T follicular helper cell (primary cell): ENCODE measurements at places on chromosomes 13 and 19.

- DNase-seq, result no peak
Measured at GRCh38 chr13:47621931-47622330, 379.1 kb downstream of the SUCLA2 start.

DNA sequence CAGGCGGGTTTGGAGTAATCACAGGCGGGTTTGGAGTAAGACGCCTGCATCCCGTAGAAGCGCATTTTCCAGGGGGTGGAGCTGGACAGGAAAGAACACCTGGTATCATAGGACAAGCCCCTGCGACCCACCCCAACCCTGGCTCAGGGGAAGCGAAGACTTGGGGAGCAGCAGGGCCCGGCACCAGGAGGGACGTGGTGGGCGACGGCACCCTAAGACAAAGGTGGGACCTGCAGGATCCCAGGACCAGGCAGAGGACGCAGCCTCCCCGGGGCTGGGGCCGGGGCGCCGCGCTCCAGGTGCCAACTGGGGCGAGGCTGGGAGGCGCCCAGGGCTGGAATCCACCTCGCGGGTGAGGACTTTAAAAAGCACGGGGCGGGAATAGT lies 520 bp downstream of the ZNF600 start:
- no peak for DNase-seq

DNA sequence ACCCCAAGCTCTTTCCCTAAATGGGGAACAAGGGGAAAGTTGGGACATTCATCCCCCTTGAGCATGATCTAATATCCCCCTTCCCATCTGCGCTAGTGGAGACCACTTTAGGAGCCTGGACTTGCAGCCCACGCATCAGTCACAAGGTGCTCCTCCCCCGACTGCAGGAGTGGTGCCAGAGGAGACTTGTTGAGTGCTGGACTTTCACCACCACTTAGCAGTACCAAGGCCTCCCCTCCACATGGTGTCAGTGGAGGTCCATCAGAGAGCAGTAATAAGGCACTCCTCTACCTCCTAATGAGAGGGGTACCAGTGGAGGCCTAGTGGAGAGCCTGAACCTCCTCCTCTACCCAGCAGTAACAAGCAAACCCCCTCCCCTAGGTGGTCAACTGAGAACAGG lies 22.5 kb downstream of the CAB39L start:
- DNase-seq, result no peak

- DNase-seq, result no peak
Measured at GRCh38 chr13:98252931-98253470, 75.9 kb upstream of the RNF113B start.

DNA sequence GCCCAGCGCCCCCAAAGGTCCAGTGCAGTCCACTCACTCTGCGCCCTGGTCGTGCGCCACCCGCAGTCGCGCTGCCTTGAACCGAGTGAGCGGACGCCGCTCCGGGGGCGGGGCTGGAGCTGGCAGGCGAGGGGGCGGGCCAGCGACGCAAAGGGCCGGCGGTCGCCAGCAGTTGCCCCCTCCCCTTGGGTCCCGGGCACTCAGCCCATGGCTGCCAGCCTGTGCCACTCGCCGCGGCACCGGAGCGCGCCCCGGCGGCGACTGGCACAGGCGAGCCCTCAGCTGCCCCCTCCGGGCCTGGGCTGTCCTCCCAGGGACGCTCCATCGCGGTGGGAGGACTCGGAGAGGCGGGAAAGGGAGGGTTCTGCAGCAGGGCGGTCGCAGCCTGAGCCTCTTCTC lies at the start of gene S1PR5:
Gene S1PR5, minus strand, starts transcription at position 87 of the 399 bp plus-strand sequence. CDS start 2,436 bp downstream, outside the sequence.
- no peak for DNase-seq

- no peak for DNase-seq
Measured at GRCh38 chr13:109114162-109114561, 484.8 kb downstream of the MYO16 start.

DNA sequence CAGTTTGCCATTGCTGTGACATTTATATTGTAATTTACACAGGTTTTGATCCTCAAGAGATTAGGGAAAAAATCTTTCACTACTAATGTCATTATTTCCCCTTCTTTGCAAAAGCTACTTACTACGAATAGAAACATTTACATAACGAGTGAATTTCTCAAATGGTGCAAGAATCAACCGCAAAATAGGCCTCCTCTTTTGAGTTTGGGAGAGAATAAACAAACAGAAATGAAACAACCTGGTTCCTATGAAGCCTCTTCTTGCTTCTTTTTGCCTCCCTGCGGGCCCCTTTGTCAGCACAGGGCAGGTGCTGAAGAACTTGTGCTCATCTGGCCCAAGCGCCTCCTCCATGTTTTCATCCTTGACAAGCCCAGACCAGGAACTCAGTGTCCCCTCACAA lies 10.1 kb upstream of the GJA3 start:
- DNase-seq, result no peak

GRCh38 chr13:89966524-89966923 lies 1381.0 kb upstream of the MIR17HG start:
- no peak for DNase-seq

GRCh38 chr13:27353166-27353583 lies 71.2 kb upstream of the GTF3A start:
- DNase-seq, result no peak

DNA sequence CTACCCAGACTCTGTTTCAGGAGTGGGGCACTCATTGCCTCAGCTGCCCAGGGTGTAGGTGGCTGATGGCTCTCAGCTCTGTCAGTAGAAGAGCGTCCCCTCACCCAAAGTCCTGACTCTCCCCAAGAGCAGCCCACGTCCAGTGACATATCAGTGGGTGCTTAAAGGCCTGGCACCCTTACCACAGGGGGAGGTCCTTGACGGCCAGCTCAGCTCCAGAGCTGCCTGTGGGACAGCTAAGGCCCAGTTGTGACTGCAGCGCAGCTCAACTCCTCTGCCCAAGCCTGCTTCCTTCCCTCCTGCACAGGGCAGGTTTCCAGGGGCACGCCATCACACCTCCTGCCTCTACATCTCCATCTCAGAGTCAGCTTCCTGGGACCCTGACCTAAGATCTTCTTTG lies 32.4 kb downstream of the GRIK5 start:
- DNase-seq, result no peak

- no peak for DNase-seq
Measured at GRCh38 chr19:2180881-2181632, 17.3 kb downstream of the DOT1L start.

GRCh38 chr13:58542530-58542929 lies 911.0 kb downstream of the PCDH17 start:
- DNase-seq, result no peak

GRCh38 chr19:50377051-50377461 lies 799 bp downstream of the NR1H2 start:
- peak; percentile 57 for DNase-seq

DNA sequence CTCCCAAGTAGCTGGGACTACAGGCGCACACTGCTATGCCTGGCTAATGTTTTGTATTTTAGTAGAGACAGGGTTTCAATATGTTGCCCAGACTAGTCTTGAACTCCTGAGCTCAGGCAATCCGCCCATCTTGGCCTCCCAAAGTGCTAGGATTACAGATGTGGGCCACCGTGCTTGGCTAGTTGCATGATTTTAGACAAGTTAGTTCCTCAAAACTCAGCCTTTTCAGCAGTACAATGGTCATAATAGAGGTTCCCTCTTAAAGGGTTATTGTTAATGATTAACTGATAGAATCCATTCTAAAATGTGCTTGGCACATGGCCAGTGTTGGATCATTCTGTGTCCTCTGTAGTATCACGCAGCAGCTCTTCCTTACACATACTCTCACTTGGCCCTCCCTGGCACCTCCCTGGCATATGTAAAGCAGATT lies 19.5 kb upstream of the IFT88 start:
- no peak for DNase-seq

DNA sequence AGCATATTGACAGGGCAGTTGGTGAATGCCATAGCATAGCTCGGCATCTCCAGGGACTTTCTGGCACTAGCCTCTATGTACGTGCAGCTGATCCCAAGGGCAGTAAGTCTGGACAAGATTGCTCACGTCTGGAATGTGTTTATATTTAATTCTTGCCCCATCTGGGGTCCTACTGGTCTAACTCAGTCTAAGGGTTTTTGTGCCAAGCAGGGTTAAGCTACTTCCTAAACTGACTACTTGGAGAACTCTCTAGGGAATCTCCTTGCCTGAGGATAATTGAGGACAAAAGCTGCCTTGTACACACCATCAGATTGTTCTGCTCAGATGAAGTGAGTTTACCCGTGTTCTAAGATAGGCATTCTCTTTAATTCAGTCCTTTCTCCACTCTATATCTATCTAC lies 358.1 kb downstream of the MYO16 start:
- no peak for DNase-seq

DNA sequence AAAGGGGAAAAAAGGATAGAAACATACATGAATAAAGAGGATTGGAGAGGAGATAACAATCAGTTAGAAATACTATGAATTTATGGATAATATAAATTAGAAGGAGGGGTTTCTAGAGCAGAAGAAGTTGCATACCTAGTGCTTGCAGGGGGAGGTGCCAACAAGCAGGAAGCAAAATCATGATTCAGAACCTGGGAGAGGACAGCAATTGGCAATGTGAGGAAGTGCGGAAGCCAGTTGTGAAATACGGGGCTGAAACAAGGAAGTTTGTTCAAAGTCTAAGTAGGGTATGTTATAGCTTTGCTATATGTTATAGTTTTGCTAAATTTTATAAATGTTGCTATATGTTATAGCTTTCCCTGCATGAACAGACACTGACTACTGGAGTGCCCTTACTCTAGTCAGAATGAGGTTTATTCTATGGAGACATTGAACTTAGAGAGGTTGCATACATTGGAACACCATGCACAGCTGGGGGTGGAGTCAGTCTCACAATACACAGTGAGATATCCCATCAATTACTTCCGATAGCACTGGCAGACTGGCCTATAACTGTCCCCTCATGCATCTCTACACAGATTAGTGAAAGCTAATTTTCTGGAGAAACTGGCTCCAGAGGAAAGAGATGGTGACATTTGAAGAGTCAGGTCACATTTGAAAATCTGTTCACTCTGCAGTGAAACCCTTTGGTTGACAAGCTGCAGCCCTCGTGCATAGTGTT lies 92.1 kb downstream of the GPC6 start:
- DNase-seq, result no peak

DNA sequence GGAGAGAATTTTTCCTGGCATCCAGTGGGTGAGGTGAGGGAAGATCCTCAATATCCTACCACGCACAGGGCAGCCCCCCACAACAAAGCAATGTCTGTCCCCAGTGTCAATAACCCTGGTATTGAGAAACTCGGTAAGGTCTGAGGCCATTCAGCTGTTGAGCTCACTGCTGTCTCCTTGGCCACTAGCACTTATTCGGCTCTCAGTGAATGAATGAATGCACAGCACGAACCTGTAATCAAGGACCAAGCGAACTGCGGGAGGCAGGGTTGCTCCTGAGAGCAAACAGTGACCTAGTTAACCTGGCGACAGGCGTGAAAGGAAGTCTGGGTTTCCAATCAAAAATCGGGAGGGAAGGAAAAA lies 640 bp downstream of the ZSCAN5A start:
- DNase-seq, result no peak

- DNase-seq, result no peak
Measured at GRCh38 chr19:5498830-5499550, 43.8 kb downstream of the ZNRF4 start.

DNA sequence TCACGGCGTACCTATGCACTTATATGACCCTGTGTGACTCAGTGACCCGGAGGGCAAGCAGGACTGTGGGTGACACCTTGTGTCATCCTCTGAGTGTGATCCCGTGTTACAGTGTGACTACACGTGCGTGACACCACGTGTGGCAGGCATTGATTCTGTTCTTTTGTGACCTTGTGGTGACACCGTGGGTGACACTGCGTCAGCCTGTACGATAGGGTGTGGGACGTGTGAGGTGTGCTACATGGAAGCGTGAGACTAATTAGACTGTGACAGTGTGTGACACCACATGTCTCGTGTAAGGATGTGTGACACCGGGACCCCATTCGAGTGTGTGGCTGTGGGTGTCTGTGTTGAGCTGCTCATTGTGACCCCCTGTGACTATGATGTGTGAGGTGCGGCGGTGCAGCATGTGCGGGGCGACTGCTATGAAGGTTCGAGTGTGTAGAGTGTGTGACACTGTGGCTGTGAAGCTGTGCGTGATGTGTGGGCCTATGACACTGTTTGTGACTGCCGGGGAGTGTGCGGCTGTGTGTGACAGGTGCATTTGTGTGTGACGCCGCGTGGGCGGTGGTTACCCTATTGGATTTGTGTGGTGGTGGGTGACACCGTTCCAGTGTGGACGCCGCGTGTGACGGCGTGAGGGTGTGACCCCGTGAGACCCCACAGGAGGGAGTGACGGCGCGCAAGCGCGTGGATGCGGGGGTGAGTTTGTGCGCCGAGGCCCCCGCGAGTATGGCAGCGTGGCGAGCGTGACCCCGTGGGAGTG lies 399 bp upstream of the SPTBN4 start:
- DNase-seq, result peak; percentile 56

- DNase-seq, result no peak
Measured at GRCh38 chr19:4075373-4075772, 8.7 kb upstream of the ZBTB7A start.

DNA sequence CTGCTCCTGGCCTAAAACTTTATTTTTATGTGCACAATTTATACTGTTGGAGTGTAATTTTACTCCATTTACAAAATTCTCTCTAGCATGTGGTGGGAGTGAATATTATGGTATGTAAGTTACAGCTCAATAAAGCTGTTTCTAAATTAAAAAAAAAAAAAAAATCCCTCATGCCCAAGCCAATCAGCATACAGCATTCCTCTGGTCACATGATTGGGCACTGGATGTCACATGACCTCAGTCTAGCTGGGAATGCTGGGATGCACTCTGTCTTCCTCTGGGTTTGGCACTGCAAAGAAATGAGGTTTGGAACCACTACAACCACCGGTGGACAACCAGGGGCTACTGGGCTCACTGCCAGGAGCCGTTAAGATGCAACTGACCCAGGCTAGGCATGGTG lies 67.6 kb downstream of the ZNF557 start:
- DNase-seq, result no peak

DNA sequence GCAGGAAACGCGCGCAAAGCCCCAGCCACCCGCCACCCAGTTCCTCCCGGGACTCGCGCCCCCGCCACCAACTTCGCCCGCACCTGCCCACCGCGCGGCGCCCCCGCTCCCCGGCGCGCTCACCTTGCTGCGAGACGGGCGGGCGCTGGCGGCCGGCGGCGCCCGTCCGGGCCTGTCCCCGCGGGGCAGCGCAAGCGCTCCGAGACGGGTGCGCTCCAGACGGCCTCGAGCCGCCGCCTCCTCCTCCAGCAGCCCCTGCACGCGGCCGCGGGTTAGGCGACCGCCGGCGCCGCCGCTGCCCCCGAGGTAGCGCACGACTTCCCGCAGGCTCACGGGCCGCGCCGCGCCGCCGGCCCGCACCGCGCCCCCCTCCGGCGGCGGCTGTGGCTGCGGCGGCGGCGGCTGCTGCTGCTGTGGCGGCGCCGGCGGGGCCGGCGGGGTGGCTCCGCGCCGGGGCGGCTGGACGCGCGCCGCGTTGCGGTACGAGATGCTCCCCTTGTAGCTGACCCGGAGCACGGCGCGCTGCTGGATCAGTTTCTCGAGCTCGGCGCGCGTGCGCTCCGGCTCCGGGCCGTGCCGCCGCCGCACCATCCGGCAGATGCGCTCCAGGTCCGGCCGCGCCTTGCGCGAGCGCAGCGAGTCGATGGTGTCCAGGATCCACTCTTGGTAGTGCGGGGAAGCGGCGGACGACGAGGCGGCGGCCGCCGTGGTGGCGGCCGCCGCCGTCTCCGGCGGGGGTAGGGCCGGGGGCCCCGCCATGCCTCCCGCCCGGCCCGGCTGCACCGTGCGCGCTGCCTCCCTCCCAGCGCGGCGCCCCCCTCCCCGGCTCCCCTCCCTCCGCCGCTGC lies 666 bp downstream of the SAMD1 start:
- peak; percentile 38 for DNase-seq

GRCh38 chr13:22064854-22065620 lies 394.2 kb downstream of the FGF9 start:
- no peak for DNase-seq

GRCh38 chr13:35954207-35954560 lies 177.0 kb downstream of the DCLK1 start:
- no peak for DNase-seq

GRCh38 chr13:54637366-54637765 lies 1608.8 kb downstream of the OLFM4 start:
- DNase-seq, result no peak
